ENCODE measurements at places on chromosomes 4 and X.

- no peak for DNase-seq
These were observed 35.6 kb downstream of the PKD2 start for GRCh38 chr4:88043001-88043400.

DNA sequence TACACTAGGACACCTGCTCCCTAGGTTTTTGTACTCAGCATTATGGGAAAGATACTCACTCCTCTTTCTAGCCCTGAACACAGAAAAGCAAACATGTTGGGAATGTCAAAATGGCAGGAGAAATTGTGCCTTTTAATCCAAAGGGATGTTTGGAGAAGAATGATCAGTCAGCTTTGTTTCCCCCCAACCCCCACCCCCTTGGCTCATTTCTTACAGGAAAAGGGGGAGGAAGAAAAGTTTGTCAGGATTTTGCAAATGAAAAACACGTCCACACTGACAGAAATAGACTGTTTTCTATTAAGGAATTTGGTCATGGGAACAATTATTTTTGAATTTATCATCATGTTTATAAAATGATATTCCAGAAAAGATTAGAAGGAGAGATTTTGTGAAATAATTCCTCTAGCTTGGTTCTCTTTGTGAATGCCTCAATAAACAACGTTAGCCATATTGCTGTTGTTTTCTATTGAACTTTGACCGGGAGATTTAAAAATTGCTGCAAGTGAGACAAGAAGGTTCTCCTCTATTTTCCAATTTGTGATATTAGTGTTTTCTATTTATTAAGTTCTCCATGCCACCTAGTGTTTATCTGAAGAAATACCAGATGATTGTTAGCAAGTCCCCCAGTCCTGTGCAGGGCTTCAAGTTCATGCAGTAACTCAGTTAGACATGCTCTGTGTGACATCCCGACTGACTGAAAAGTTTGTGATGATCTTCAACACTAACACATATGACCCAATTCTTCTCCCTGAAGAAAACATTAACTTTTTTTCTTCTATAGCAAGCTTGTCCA is 31.3 kb upstream of the TFDP3 start:
- peak; percentile 5 for DNase-seq

- DNase-seq: no peak
These were observed 21.7 kb downstream of the STAG2 start for GRCh38 chrX:123983240-123983639.

- DNase-seq: no peak
These were observed 93.2 kb upstream of the FAM47B start for GRCh38 chrX:34849371-34849770.

GRCh38 chrX:87376896-87377295 is 140.7 kb upstream of the KLHL4 start:
- no peak for DNase-seq

GRCh38 chrX:32191316-32191715 is 1020.0 kb downstream of the DMD start:
- DNase-seq: no peak

Data from DMS153 (cell line).